ENCODE measurements at places on chromosomes 16 and 17.

- DNase-seq: no peak
These were observed 5.0 kb downstream of the ARHGEF15 start for GRCh38 chr17:8314797-8315763.

- no peak for DNase-seq
These were observed 592.8 kb upstream of the GOT2 start for GRCh38 chr16:59326955-59327354.

GRCh38 chr17:42323268-42323773 lies 35.0 kb downstream of the STAT5A start:
- DNase-seq: no peak

DNA sequence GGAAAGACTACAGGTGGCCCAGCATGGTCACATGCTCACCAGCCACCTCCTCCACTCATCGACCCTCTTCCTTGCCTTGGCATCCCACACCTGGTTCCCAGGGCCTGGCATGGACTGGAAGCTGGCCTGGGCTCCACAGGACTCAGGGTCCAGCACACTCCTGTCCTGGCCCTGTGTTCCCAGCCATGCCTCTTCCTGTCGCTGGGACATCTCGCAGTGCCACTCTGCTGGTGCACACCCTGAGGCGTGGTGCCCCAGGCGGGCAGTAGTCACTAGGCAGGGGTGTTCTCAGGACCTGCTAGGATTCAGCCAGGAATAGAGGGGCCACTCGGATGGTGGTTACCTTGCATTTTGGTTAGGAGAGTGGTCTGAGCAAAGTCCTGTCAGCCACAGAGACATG lies 99.4 kb downstream of the AMFR start:
- no peak for DNase-seq

GRCh38 chr16:1208239-1208830 lies 16.7 kb downstream of the TPSG1 start:
- no peak for DNase-seq

DNA sequence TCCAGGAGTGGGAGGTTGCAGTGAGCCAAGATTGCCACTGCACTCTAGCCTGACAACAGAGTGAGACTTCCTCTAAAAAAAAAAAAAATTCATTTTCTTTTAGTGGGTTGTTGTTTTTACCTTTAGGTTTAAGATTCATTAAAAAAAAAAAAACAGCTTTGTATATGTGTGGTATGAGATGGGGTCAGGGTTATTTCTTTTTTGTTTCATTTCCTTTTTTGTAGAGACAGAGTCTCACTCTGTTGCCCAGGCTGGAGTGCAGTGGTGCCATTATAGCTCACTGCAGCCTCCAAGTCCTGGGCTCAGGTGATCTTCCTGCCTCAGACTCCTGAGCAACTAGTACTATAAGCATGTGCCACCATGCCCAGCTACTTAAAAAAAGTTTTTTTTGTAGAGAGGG lies 47.0 kb downstream of the BCAS3 start:
- DNase-seq: no peak

- no peak for DNase-seq
These were observed 14.7 kb downstream of the CA7 start for GRCh38 chr16:66858740-66859396.

DNA sequence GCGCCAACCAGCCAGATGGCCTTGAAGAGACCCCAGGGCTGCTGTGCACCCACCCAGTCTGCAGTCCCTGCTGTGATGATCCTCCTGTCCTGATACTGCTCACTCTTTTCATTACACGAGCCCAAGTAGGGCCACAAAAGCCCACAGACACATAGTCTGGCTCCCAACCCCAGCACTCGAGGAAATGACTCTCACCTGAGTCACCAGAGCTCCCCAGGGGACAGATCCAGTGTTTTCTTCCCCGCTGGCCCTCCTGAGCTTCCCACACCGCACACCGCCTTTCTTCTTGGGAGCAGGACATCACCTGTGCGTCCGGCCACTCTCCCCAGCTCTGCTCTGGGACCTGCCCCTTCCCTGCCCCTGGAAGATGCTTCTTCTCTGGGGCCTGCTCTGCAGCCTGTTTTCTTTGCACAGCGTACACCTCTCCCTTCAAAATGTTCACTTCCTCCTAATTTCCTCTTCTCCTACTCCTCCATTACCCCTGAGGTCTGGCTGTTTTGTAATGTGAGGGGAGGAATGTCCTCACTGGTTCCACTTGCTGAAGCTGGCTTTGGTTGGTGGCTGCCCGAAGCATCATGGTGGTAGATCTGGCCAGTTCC lies 2.0 kb upstream of the SCN4A start:
- no peak for DNase-seq

DNA sequence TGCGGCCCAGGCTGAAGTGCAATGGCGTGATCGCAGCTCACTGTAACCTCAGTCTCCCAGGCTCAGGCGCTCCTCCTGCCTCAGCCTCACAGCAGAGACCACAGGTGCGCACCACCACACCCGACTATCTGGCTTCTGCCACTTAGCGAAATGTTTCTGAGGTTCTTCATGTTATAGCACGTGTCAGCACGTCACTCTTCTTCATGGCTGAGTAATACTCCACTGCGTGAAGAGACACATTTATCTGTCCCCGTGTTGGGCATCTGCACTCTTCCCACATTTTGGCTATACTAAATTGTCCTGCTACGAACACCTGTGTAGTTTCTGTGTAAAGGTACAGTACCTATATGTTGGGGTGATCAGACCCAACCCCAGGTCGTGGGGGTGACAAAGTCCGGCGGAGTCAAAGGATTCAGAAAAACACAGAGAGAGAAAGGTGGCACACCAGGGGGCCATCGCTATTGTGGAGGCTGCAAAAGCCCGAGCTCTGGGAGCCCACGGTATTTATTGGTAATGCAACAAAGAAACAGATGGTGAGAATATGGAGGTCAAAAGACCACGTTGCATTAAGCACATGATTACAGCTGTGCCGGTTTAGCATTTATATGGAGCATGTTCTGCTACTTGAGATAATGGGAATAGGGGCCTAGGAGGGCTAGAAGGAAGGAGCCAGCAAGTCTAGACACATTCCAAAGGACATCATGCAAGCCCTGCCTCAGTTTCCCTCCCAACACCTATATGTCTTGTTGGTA lies 851 bp upstream of the DPEP1 start:
- DNase-seq: no peak

DNA sequence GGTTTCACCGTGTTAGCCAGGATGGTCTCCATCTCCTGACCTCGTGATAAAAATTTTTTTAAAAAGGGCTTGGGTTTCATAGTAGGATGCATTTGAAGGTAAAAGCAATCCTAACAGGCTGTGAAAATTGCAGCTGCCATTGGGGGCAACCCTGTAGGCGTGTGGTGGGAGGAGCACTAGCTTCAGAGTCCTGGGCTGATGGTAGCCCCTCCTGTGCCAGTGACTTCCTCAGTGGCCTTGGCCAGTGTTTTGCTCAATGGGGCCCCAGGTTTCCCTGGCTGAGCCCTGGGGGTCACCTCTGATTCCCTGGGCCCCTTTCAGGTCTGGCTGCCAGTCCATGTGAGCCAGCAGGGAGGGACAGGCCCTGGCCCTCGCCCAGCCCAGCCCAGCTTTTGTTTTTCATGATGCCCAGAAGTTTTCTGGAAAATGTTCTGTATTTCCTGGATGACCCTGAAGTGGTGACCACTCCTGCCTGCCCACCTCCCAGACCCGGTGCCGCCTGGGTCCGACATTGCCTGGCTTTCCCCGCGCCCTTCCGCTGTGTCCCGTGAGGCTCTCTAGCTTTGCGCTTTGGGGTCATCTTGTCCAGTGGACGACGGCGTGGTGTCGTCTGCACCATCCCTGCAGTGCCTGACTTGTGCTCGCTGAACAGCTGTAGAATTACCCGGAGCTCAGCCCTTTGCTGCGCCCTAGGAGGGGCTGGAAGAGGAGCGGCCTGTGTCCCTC lies 9.4 kb downstream of the MGRN1 start:
- no peak for DNase-seq

- DNase-seq: no peak
These were observed 82.7 kb upstream of the ASIC2 start for GRCh38 chr17:33375783-33376182.

- DNase-seq: peak; percentile 42
These were observed 395 bp downstream of the STXBP4 start for GRCh38 chr17:54968988-54969332.

DNA sequence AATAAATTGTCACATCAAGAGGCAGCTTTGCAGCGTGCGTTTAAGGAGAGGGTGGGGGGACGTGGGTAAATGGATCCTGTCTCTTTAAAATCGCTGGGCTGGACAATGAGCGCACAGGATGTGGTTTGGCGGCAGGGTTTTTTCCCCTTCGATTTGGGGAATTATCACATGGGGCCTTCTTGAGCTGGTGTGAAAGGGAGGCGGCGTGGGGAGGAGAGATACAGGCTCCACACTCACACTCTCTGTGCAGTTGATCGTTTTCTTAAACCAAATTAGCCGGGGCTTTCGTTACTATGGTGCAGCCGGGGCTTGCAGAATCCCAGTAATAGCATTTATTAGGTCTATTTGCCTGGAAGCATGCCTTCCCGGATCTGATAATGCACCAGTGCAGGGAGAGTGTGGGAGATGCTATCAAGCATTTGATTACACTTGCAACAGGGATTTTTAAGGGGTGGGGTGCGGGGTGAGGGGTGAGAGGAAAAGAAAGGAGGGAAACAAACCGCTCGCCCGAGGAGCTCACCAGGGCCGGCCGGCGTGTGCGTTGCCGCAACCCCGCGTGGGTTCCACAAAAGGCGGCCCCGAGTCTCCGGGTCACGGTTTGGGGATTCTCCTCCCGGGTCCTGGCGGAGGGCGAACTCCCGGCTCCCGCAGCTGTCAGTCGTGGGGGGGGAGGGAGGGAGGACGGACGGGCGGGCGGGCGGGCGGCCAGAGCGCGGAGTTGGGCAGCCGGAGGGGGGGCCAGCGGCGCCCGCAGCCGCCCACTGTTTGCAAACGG lies 58.8 kb upstream of the GSE1 start:
- DNase-seq: peak; percentile 61

- no peak for DNase-seq
These were observed 39.1 kb downstream of the HOXB1 start for GRCh38 chr17:48491527-48492273.

DNA sequence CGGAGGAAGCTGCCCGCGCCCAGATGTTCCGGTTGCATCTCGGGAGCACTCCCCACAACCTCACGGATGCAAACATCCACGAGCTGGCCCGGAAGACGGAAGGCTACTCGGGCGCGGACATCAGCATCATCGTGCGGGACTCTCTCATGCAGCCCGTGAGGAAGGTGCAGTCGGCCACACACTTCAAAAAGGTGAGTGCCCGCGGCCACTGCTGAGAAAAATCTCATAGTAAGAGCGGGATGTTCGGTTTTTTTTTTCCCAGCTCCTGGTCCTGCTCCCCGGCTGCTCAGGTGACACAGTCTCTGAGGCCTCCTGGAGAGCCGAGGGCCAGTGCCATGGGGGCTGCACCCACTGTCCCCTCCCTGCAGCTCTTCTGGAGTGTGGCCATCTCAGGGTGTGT lies 9.3 kb downstream of the PDF start:
- no peak for DNase-seq

- no peak for DNase-seq
These were observed 117.2 kb downstream of the MAF start for GRCh38 chr16:79483336-79483735.

DNA sequence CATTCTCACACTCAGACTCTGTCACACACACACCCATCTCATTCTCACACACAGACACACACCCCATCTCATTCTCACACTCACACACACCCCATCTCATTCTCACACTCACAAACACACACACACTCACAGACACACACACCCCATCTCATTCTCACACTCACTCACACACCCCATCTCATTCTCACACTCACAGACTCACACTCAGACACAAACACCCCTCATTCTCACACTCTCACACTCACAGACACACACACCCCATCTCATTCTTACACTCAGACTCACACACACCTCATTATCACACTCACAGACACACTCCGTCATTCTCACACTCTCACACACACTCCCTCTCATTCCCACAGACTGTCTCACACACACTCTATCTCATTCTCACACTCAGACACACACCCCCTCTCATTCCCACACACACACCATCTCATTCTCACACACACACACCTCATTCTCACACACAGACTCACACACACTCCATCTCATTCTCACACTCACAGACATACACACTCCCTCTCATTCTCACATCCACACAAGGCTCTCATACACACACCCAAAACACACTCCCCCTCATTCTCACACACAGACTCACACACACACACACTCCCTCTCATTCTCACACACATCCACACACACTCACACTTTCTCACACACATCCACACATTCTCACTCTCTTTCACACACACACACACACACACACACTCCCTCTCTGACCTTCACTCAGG lies 2.9 kb downstream of the ASGR1 start:
- no peak for DNase-seq

GRCh38 chr17:27496437-27496943 lies 40.2 kb downstream of the KSR1 start:
- no peak for DNase-seq

- no peak for DNase-seq
These were observed 24.8 kb downstream of the PDIA2 start for GRCh38 chr16:307691-308312.

- no peak for DNase-seq
These were observed 12.2 kb downstream of the PIK3R5 start for GRCh38 chr17:8953156-8953885.

- no peak for DNase-seq
These were observed 19.9 kb downstream of the ST3GAL2 start for GRCh38 chr16:70418993-70419318.

GRCh38 chr17:33964344-33964979 lies 290.6 kb upstream of the CCL2 start:
- no peak for DNase-seq

GRCh38 chr17:34527136-34527907 lies 52.1 kb upstream of the TMEM132E start:
- DNase-seq: no peak

GRCh38 chr17:67617304-67617899 lies 100.3 kb upstream of the NOL11 start:
- DNase-seq: no peak

DNA sequence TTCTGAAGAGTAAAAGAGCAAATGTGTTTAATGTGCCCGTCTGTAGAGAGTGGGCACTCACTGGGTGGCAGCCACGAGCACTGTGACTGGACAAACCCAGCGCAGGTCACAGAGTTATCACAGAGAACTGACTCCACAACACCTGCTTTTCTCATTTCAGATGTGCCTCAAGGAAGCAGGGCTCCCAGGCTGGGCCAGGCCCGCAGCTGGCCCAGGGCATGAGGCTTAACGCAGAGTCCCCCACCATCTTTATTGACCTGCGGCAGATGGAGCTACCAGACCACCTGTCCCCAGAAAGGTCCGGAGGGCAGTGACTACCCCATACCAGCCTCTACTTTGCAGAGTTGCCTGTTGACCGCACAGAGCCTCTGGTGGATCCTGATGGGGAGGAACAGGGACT lies 11.9 kb downstream of the DNAAF8 start:
- no peak for DNase-seq

DNA sequence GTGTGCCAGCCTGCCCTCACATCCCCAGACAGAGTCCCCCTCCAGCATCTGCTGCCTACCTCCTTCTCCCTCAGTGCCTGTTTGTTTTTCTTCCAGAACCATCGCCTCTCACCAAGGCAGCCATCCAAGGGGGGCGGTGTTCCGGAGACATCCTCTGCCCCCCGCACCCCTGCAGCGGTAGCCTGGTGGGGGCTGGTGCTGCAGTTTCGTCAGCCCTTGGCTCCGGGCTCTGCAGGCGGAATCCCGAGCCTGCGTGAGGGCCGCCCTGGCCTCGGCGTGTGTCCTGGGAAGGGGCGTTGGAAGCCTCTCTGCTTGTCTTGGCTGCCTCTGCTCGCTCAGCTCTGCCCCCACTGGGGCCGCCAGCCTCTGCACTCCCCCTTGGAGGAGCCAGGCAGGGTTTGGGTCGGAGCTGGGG lies 126.0 kb upstream of the CIBAR2 start:
- DNase-seq: no peak

- DNase-seq: no peak
These were observed 56.4 kb downstream of the ABR start for GRCh38 chr17:1123393-1123831.

GRCh38 chr16:29700253-29700987 lies 21.4 kb downstream of the QPRT start:
- DNase-seq: peak; percentile 40

Data from NCI-H748 treated with DMSO at 0.1 percent for 48 hours (cell line).